B cell (primary cell): ENCODE measurements at places on chromosomes 6 and 20.

GRCh38 chr6:18343741-18344140, 43.4 kb upstream of the RNF144B start:
- DNase-seq, result no peak

- no peak for DNase-seq
These were observed 116.4 kb downstream of the TOX2 start for GRCh38 chr20:44031001-44031574.

DNA sequence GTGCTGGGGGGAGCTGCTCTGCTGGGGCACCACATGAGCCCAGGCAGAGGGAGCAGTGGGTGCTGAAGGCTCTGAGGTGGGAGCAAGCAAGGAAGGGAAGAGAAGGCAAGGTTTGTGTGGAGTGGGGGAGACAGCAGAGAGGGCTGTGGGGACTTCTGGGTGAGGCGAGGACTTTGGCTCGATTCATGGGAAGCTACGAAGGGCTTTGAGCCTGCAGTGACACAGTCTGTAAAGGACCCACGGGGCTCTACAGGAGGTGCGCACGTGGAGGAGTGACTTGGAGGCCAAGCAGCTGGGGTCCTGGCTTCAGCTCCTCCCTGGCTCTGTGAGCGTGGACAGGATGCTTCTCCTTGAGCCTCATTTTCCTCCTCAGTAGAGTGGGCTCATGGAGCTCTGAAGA, 29.1 kb upstream of the CSNK2A1 start:
- DNase-seq, result no peak

GRCh38 chr20:57712851-57713504, 3.2 kb upstream of the PMEPA1 start:
- no peak for DNase-seq

DNA sequence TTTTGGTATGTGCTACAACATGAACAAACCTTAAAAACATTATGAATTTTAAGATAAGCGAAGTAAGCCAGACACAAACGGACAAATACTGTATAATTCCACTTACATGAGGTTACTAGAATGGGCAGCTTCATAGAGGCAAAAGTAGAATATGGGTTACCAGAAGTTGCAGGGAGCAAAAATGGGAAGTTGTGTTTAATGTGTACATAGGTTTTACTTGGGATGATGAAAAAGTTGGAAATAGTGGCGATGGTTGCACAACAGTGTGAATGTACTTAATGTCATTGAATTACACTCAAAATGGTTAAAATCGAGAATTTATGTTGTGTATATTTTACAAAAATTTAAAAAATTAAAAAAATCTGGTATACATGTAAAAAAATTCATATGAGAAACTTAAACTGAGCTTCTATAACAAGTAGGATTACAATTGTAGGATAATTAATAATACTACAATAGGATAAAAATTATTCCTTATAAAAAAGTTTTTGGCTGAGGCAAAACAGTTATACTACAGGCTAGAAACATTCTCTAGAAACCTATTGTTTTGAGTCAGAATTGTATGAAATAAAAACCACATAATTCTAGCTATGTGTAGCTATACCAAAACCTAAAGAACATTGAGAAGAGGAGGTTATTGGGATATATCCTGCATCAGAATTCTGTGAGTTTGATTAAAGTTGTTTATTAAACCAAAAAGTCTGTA, 24.8 kb upstream of the DYNLRB1 start:
- no peak for DNase-seq

DNA sequence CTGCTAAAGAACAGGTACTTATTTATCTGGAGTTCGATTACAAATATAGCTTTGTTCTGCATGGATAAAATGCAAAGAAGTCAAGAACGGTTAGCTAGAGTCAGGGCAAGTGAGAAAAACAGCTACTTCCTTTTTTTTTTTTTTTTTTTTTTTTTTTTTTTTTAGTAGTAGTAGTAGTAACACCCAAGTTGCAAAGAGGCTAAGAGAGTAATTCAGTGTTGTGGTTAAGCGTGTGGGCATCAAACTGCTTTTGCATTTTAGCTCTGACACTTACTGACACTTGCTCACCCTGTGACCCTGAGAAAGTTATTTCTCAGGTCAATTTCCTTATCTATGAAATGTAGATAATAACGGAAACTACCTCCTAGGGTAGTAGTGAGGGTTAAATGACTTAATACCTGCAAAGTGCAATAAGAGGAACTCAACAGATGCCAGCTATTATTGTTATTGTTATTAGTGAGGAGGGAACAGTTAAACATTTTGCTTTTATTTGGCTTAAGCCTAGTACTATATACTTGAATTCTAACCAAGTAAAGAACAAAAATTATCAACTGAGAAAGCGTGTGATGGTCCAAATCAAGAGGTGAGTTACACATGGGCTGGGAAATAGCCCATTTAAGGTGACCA, 86.7 kb upstream of the BACH2 start:
- peak; percentile 86 for DNase-seq

- DNase-seq, result no peak
These were observed 72.7 kb downstream of the FAXC start for GRCh38 chr6:99276747-99277146.

- DNase-seq, result peak; percentile 85
These were observed 95.0 kb upstream of the IFNGR1 start for GRCh38 chr6:137313928-137314855.

DNA sequence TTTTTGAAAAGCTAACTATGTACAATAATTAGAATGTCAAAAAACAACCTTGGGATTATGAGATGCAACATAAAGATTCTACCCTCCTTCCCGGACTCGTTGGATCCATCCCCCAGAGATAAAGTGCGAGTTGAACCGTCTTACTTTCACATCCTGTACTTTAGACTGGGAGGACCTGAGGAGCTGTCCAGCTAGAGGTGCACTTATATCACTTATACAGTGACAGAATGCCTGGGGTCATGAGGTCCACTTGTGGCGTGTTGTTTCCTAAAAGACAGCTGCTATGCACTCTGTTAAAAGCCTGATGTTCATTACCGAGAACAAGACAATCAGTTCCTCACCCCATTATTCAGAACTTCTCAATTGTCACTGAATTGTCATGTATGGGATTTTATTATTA, 2.1 kb downstream of the CDS2 start:
- no peak for DNase-seq

- no peak for DNase-seq
These were observed 3.7 kb upstream of the DBNDD2 start for GRCh38 chr20:45404438-45404837.

GRCh38 chr6:2730353-2731107, 20.2 kb downstream of the MYLK4 start:
- DNase-seq, result no peak

- DNase-seq, result no peak
These were observed 8.4 kb upstream of the PCK1 start for GRCh38 chr20:57552471-57552870.

- no peak for DNase-seq
These were observed 165.5 kb downstream of the MANEA start for GRCh38 chr6:95742767-95743289.

- DNase-seq, result peak; percentile 19
These were observed 31.9 kb downstream of the PNPLA1 start for GRCh38 chr6:36301781-36302180.

GRCh38 chr6:90669846-90670245, 83.0 kb upstream of the MAP3K7 start:
- no peak for DNase-seq

DNA sequence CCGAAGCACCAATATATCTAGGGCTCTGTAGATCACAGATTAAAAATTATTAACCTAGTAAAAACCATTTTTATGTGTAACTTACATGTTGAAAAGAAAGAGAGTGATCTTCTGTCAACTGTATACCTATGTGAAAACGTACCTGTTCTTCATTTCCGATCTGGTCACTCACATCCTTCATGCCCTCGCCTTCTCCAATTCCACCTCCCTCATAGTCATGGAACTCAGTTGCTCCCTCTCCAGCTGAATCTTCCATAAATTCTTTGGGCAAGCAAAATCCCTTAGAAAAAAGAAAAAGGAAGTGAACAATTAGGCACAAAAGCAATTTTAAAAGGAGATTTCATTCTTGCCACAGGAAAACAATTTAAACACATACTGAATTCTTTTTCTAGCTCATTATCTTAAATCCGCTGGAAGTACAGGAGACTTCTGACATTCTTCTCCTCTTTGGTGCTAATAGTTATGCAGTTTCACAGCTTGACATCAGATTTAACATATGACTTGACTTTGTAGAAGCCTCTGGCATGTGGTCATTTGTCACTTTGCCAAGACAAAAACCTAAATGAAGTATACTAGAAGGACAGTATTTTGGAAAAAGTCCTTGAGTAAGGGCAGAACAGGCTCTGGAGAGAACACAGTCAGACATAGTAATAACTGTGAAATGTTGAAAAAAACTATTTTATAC, 29.5 kb upstream of the LYRM2 start:
- DNase-seq, result no peak

GRCh38 chr20:37430778-37431460, 85.0 kb downstream of the SRC start:
- DNase-seq, result no peak

GRCh38 chr6:135310291-135310690, 129.2 kb downstream of the MYB start:
- DNase-seq, result no peak

- DNase-seq, result no peak
These were observed 12.2 kb downstream of the RBM24 start for GRCh38 chr6:17293395-17293794.

- no peak for DNase-seq
These were observed 6.2 kb downstream of the BMP7 start for GRCh38 chr20:57259938-57260921.

DNA sequence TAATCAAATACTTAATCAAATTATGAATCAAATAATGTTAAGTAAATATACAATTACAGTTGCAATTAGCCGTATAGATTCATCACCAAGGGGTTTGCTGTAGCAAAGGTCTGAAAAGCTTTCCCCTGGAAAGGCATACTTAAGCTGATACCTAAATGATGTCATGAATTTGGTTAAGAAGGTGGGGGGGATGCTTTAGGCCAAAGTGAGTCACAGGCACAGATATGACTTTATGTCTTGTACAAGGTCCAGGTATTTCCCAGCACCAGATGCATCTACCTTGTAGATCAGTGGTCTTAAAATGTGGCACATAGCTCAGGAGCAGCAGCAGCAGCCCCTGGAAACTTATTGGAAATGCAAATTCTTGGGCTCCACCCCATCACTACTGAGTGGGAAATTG, 557.3 kb upstream of the CDH4 start:
- DNase-seq, result no peak

DNA sequence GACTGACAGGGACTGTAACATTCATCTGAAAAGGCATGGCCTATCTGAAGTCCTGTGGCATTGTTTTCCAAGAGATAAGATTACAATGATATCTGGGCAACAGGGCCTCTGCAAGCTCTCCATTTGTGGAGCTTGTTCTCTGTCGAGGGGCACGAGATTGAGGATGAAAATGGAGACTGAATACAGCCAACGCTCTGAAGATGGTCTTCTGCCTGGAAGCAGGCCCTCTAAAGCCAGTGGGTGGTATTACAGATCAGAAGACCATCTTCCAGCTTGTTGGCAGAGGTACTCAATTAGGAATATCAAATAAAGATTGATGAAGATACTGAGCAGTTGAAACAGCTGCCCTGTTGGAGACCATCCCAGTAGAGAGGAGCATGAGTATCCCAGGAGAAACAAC, 288.2 kb downstream of the CENPW start:
- DNase-seq, result no peak

DNA sequence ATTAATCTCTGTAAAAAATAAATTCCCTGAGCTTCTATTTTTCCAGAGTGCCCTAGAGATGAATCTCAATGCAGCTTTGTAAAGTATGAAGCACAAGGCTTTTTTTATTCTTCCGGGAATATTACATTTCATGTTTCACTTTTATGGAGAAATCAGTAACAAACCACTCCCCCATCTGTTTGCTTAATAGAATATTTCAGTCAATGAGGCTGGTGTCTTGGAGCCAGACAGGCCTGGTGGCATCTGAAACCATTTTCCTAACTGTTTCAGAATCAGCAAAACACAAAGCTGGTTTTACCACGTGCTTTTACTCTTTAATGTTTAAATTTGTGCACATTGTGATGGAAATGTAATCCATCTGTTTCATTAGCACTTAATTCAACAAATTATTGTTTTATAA, 400.8 kb upstream of the HSF2 start:
- DNase-seq, result no peak

DNA sequence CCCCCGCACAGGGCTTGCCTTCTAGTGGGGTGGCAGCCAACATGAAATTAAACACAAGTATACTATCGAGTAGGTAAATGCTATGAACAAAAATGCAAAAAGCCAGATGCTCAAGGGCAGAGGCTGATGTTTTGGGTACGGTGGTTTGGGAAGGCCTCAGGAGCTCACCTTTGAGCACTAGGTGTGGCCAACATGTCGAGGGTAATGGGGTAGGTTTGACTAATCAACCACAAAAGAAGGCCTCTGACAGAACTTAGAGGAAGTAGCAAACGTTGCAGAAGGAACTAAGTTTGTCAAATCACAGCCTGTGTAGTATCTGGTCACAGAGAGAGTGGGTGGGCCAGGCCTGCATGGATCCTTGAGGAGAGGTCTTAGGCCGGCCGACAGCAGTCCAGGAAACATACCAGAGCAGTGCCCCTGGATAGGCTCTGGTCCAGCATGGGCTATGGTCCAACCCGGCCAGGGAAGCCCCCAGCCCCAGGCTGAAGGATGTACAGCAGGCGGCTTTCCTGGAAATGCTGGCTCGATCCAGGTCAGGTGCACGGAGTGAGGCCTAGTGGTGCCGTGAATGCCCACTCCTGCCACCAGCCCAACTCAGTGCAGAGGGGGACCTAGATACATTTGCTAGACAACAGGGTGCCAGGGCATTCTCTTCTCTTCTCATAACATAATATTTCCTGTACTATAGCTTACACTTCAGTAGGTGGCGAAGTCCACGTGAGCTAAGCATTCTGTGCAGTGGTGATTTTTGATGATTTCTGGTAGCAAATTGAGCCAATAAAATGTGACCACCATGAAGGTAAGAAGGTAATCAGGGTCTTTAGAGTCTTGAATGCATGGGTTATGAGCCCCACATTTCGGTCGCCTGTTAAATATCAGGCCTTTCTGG, 56.3 kb upstream of the CD93 start:
- no peak for DNase-seq

DNA sequence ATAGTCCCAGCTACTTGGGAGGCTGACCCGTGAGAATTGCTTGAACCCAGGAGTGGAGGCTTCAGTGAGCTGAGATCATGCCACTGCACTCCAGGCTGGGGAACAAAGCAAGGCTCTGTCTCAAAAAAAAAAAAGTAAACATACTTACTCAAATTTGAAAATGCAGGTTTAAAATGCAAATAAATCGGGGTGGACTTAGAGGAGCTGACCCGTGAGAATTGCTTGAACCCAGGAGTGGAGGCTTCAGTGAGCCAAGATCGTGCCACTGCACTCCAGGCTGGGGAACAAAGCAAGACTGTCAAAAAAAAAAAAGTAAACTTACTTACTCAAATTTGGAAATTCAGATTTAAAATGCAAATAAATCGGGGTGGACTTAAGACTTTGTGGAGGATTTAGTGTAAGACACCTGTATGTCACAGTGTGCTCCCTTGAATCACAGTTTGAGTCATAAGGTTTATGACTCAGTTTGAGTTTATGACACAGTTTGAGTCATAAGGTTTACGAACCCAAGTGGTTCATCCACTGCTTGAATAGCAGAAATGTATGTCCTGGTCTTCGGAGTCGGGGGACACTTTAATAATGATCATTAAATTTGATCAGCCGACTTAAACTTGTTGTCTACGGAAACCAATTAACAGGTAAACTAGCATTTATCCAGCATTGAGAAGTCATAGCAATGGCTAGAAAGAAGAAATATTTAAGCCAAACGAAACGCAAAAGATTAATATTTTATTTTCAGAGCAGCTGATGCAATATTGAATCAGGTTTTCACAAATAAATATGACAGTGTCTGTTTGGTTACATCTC, 6.8 kb upstream of the MRPS10 start:
- DNase-seq, result no peak
